Ovary (tissue), 10 donors: ENCODE measurements at places on chromosomes 1 and 21.
A peak's percentile ranks its signal among the peaks of the same experiment; 100 is the strongest.

DNA sequence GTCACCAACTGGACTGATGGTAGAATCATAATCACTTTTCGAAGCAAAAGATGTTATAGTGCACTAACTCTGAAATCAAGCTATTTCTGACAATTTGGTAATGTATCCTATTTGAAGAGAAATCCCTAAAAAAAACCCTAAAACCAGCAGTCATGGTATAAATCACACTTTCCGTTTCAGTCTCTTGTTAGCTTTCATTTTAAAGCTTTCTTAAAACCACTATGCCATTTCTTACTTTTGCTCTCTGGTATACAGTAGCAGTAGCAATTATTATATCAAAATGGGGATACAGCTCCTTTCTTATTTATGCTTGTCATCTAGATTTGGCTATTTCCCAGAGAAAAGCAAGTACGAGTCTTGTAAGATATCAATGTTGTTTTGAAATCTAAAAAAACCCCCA, 323.3 kb downstream of the KCTD3 start:
- no peak for DNase-seq

DNA sequence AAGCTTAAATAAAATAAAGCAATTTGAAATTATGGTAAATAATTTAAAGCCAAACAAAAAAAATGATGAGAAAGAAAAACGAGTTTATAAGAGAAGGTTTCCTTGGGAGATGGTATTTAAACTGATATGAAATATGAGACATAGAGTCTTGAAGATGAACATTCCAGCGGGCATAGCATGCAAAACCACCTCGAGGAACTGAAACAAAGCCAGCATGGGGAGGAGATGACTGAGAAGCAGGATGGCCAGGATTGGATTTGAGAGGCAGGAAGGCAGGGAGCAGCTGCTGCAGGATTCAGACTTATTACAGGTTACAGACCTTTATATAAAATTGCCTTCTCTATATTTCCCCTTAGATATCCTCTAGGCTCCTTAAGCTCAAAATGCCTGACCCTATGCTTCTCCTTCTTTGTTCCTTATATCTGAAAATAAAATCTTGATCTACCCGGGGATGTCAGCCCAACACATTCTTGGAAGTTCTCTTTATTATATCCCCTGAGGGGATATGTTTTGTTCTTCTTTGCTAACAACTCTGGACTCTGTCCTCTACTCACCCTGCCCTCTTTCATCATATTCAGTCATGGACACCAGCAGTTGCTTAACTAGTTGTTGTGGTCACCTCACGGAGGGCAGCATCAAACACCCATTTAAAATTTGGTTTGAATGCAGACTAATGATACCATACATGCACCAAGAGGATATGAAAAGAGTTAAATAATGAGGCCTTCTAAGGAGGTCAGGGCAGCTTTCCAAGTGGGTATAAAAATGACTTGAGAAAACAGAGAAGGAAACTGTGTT, 719.1 kb upstream of the B3GALT2 start:
- no peak for DNase-seq

GRCh38 chr1:221709854-221710253, 32.0 kb downstream of the DUSP10 start:
- DNase-seq: no peak

- peak; percentile 73 for DNase-seq
These were observed 66.9 kb downstream of the GNG12 start for GRCh38 chr1:67766141-67766978.

- no peak for DNase-seq
These were observed 80.2 kb downstream of the RGS2 start for GRCh38 chr1:192889082-192889481.

DNA sequence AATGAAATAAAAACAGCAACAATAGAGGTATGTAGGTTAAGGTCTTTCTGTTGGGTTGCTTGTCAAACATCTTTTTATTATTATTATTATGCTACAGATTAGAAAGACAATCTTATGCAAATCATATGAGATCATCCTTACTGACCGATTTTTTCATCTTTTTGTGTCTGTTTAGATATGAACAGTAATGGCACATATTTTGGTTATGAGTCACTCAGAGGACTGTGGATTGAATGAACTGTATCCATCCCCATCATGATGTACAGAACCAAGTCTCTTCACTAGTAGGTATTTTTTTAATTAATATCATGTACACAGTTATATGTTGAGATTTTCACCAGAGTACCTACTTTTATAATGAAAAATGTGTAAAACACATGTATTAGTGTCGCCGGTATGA, 159.1 kb downstream of the CHRM3 start:
- DNase-seq: no peak

DNA sequence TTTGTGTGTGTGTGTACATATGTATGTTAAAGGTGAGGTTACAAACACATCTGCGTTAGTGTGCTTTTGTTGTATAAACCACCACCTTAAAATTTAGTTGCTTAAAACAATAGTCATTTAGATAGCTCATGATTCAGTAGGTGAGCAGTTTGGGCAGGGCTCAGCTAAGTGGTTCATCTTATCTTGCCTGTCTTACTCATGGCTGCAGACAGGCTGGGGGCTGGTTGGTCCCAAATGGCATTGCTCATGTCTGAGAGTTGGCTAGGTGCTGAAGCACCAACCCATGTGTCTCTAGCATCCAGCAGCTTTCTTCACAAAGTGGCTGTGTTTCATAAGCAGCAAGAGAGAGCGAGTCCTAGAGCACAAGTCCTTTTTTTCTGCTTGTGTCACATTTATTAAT, 91.4 kb downstream of the MACF1 start:
- DNase-seq: no peak

- DNase-seq: no peak
These were observed 304.1 kb upstream of the NR5A2 start for GRCh38 chr1:199723250-199723956.

GRCh38 chr1:41158147-41158875, 83.8 kb downstream of the SCMH1 start:
- no peak for DNase-seq

DNA sequence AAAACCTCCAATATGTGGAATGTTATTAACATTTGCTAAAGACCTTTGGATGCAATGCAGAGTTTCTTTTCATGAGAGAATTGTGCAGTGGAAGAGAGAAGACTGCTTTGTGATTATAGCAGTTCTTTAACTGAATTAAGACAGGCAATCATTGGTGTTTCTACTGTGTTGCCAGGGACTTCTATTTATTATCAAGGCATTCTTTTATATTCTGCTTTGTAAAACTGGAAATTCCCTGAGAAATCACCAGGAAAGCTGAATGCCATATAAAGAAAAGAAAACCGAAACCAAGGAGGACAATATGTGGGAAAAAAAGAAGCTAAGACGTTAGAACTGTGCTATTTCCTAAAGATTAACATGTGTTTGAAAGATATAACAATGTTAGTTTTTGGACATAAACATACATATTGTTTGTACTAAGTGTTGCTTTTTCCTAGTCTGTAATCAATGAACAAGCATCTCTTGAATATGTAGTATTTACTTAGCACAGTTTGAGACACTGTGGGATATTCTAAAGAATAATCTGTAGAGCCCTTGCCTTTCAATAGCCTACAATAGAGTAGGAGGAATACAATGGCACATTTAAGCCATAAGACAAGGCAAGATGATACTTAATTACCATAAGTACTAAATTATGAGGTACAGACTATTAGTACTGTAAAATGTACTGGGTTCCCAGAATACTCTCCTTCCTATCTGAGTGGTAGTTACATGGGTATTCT, 47.1 kb downstream of the EXTL2 start:
- no peak for DNase-seq

GRCh38 chr21:16420031-16420724, 690.4 kb downstream of the USP25 start:
- peak; percentile 53 for DNase-seq

- no peak for DNase-seq
These were observed 48.1 kb upstream of the BACH1 start for GRCh38 chr21:29250636-29251035.

- DNase-seq: no peak
These were observed 83.4 kb downstream of the LYST start for GRCh38 chr1:235783148-235783776.

- no peak for DNase-seq
These were observed 67.3 kb downstream of the GADD45A start for GRCh38 chr1:67752306-67752705.

- no peak for DNase-seq
These were observed 23.7 kb upstream of the NRIP1 start for GRCh38 chr21:15088488-15088887.

- no peak for DNase-seq
These were observed 129.1 kb downstream of the S1PR1 start for GRCh38 chr1:101365878-101366277.

DNA sequence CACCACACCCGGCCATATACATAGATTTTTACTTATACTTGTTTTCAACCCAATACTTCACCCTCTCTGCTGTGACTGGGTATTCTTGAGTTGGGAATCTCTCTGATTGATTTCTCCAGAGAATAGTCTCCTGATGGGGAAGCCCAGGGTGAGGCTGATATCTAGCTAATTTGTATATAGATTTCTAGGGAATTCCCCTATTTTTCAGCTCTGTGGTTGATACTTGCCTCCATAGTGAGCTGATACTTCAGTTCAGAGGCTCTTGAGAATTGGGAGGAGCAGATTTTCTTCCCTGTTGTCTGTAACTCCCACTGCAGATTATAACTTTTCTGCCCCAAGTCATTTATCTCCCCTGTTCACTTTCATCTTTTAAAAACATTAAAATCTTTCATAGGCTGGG, 14.5 kb upstream of the SH3BGRL3 start:
- no peak for DNase-seq

GRCh38 chr1:19163261-19163660, 46.8 kb downstream of the UBR4 start:
- DNase-seq: no peak

DNA sequence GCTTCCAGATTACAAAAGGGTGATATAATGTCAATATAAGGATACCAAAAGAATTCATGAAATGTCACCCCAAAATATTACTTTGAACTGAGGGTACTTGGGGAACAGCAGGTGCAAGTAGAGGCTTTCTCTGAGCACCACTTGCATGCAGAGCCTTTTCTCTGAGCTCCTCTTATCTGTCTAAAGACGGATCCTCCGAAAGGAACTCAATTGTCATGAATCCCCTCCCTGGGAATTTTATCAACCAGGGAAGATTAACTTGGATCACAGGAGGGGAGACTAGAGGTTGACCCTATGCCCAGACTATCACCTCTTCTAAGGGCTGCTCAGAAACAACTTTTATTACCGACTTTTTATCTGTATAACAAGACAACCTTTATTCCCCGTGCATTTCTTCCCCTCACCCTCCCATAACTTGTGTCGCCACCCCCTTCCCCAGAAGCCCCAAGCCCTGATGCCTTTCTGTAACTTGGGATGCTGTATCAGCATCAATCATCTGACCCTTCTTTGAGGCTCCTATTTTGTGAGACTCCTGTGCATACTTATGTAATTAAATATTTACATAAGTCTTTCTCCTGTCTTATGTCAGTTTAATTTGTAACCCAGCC, 94.1 kb downstream of the CACHD1 start:
- DNase-seq: no peak

GRCh38 chr21:43367296-43367695, 59.6 kb downstream of the SIK1 start:
- peak; percentile 19 for DNase-seq
